ENCODE measurements at places on chromosomes 12 and 14.
A peak's percentile ranks its signal among the peaks of the same experiment; 100 is the strongest.

DNA sequence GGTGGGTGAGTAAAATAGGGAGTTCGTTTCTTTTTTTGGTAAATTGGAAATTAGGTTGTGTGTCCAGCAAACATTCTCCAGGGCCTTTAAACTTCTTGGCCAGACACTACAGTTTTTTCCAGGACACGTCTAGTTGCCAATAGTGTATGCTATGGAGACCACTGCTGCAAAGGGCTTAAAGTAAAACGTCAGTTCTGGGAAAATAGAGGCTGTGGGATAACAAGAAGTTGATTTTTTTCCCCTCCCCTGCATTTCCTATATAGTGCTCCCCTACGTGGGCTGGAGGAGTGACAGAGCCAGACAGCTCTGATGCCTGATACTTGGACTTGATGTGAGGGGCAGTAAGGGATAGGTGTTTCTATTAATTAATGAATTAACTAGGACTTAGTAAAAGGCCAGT, 2.4 kb downstream of the ACVR1B start:
- DNase-seq: no peak

DNA sequence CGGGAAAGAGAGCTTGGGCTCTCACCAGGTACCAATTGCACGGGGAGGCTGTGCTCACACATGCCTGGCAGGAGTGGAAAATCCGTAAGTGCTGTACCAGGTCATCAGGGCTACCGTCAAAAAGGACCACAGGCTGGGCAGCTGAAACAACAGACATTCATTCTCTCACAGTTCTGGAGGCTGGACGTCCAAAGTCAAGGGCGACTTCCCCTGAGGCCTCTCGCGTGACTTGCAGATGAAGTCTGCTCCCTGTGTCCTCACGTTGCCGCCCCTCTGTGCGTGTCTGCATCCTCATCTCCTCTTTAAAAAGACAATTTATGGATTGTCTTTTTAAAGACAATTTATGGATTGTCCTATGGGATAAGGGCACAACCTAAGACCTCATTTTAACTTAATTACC, 73.8 kb upstream of the FZD10 start:
- DNase-seq: no peak

- no peak for DNase-seq
Observed at GRCh38 chr14:95497561-95498011, 18.9 kb downstream of the SYNE3 start.

DNA sequence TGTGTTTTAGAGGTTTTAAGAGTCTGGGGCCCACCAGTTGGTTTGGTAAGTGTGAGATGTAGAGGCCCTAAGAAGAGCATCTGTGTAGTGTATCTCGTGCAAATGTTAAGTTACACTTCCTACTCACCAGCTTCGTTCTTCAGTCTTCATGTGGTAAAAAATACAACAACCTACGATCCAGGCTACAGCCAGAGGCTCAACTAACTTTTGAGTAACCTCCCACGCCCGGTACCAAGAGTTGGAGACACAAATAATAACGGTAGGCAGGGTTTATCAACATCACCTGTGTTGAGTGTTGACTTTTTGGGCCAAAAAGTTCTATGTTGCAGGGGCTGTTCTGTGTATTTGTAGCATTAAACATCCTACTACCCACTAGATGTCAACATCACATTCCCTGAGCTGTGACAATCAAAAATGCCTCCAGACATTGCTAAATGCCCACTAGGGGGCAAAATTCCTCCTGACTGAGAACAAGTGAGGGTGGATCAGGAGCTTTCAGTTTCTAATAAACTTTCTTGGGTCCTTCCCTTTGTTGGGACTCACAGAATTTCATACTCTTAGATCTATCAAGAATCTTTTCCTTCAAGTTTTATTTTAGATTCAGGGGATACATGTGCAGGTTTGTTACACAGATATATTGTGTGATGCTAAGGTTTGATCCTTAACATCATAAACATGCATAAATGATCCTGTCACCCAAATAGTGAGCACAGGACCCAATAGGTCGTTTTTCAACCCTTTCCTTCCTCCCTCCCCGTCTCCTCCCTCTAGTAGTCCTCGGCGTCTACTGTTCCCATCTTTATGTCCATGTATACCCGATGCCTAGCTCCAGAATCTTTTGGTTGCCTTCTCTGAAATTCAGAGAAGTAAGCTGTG, 94.7 kb downstream of the SLC2A13 start:
- DNase-seq: peak; percentile 32

GRCh38 chr12:122100568-122100967, 22.0 kb downstream of the MLXIP start:
- DNase-seq: no peak

- DNase-seq: no peak
Observed at GRCh38 chr12:107477947-107478610, 207.5 kb upstream of the PWP1 start.

- no peak for DNase-seq
Observed at GRCh38 chr12:3043406-3043805, 33.8 kb upstream of the TSPAN9 start.

DNA sequence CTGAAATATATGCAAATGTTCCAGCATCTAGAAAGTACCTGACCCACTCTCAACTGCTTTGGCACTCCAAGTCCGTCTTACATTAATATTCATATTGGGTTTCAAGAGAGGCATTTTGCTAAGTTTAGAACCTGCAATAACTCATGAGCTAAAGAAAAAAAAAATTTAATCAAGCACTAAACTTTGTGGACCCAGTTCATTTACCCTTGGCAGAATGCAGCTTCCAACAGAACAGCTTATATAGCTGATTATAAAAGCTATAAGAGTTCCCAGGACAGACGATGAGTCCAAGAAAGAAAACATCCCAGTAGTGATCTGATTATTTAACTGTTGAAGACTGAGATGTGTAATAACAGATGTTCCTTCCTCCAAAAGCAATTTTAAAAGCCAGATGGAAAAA, 592.0 kb downstream of the KCNH5 start:
- no peak for DNase-seq
